Stimulated activated naive B cell treated with anti-CD40 and anti-IgM and Interleukin-4, amounts not matched to agents 10 μg/mL and 1 μg/mL and 100 μg/mL, for 72 hours (primary cell): ENCODE measurements at places on chromosomes 6 and 20.
A peak's percentile ranks its signal among the peaks of the same experiment; 100 is the strongest.

GRCh38 chr6:116445102-116445501 is 16.1 kb upstream of the CALHM6 start:
- H3K4me1 ChIP-seq: peaks cover 30% of the 10 kb centered on the region
- H3K4me3 ChIP-seq: no peak overlapping the region
- H3K27ac ChIP-seq: no peak overlapping the region
- no peak for DNase-seq
- H3K27me3 ChIP-seq: no peaks in the 10 kb centered on the region
- H3K36me3 ChIP-seq: no peaks in the 10 kb centered on the region

GRCh38 chr6:14458669-14459266 is 341.2 kb downstream of the CD83 start:
- H3K27ac ChIP-seq: no peak overlapping the region
- H3K4me3 ChIP-seq: no peak overlapping the region
- no peak for DNase-seq
- peaks cover 63% of the 10 kb centered on the region for H3K36me3 ChIP-seq

- no peak overlapping the region for H3K4me3 ChIP-seq
- no peaks in the 10 kb centered on the region for H3K36me3 ChIP-seq
- no peaks in the 10 kb centered on the region for H3K4me1 ChIP-seq
- peaks cover 25% of the 10 kb centered on the region for H3K27me3 ChIP-seq
- no peak overlapping the region for H3K27ac ChIP-seq
These were observed 3.3 kb downstream of the HNF4A start for GRCh38 chr20:44358776-44359175.

- no peak for DNase-seq
- H3K27ac ChIP-seq: no peak overlapping the region
- no peaks in the 10 kb centered on the region for H3K27me3 ChIP-seq
- H3K36me3 ChIP-seq: no peaks in the 10 kb centered on the region
- H3K4me1 ChIP-seq: peaks cover 8% of the 10 kb centered on the region
These were observed 2.3 kb downstream of the SLC2A4RG start for GRCh38 chr20:63741676-63742380.

- no peak overlapping the region for H3K4me3 ChIP-seq
- H3K27me3 ChIP-seq: peaks cover 46% of the 10 kb centered on the region
- no peak for DNase-seq
- peaks cover 4% of the 10 kb centered on the region for H3K36me3 ChIP-seq
- no peak overlapping the region for H3K27ac ChIP-seq
These were observed 8.0 kb upstream of the SIM1 start for GRCh38 chr6:100472674-100473073.

- no peak for DNase-seq
- no peak overlapping the region for H3K27ac ChIP-seq
- H3K4me3 ChIP-seq: no peak overlapping the region
- H3K36me3 ChIP-seq: peaks cover 28% of the 10 kb centered on the region
These were observed 2.3 kb upstream of the TRAM2 start for GRCh38 chr6:52579006-52579660.

GRCh38 chr6:150228072-150228733 is 85.4 kb downstream of the PPP1R14C start:
- peaks cover 52% of the 10 kb centered on the region for H3K27me3 ChIP-seq
- no peak overlapping the region for H3K4me3 ChIP-seq
- no peak overlapping the region for H3K27ac ChIP-seq
- DNase-seq: no peak

DNA sequence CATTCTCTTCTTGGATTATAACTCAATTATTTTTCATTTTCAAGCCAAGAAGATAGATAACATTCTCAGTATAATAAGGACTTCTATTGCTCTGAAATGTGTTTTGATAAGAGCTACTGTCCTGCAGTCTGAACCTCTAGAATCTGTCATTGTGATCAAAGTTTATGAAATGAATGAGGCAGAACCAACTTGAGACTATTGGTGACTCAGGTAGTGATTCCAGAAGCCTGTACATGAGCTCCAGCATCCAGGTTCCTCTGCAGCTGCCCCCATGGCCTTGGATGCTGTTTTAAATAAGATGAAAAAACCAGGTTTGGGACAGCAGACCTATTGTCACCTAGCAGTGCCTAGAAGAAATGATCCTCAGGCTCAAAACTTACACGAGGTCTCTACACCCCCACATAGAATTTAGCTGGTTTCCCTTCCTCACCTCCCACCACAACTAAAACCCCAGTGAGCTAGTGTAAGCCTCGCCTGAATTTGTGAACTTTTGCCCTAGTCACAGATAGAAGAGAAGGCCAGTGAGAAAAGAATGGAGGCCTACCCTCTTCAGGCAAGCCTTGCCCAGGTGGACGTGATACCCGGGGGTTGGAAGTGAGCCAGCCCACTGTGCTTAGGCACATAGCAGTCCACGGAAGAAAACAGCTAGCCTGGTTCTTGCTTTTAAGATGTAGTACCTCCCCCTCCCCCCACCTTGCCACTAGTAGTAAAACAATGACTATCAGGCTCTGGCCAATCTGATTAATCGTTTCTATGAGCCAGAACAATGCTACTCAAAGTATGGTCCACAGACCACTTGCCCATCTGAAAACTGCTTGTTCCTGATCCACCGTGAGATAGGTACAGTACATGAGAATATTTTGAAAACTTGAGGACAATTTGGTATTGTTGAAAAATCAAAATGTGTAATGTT is 73.0 kb upstream of the SYNJ2 start:
- H3K36me3 ChIP-seq: peaks cover 39% of the 10 kb centered on the region
- peak; percentile 22 for DNase-seq
- no peaks in the 10 kb centered on the region for H3K27me3 ChIP-seq
- H3K27ac ChIP-seq: peak overlapping the region; percentile 81

- peaks cover 15% of the 10 kb centered on the region for H3K36me3 ChIP-seq
- DNase-seq: no peak
- no peaks in the 10 kb centered on the region for H3K4me1 ChIP-seq
These were observed 212.4 kb downstream of the GMPR start for GRCh38 chr6:16450821-16451220.

DNA sequence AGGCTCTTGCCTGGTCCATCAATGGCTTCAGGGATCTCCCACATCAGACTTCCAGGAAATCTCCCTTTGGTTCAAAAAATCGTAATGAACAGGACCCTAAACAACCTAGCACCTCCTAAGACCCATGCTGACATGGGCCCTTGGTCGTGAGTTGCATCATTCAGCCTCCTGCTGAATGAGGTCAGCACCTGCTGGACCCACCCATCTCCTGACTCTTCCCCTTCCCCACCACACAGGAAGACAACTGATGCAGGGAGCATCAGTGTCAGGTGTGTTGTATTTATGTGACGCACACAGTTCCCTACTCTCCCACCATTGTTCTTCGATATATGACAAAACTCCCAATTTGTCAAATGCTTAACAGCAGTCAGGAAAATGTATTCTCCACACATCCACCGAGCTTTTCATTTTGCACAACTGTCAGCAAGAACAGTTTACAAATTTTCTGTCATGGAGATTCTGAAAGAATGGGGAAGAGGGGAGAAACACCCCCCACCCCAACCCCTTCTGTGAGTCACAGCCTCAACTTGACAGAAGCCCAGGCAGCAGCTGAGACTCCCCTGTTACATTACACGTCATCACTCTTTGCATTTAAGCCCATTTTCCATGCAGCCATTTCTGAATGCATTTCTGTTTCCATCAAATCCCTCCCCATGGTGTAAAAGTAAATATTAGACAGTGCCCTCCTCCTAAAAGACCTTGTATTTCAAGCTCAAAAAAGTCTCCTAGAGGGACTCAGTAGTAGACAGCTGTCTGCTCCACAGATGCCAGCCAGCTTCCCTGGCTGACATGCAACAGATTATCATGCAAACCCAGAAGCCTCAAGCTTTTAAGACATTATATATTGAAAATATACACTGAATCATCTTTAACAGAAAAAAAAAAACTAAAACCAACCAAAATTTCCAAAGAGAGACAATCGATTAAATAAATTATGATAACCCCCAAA is 577.5 kb downstream of the PTPRT start:
- no peak overlapping the region for H3K27ac ChIP-seq
- H3K4me1 ChIP-seq: no peaks in the 10 kb centered on the region
- no peak for DNase-seq
- no peaks in the 10 kb centered on the region for H3K36me3 ChIP-seq
- no peak overlapping the region for H3K4me3 ChIP-seq

GRCh38 chr6:20600831-20601230 is 66.6 kb downstream of the CDKAL1 start:
- no peak for DNase-seq
- H3K27me3 ChIP-seq: no peaks in the 10 kb centered on the region
- H3K4me1 ChIP-seq: peaks cover 3% of the 10 kb centered on the region
- no peak overlapping the region for H3K4me3 ChIP-seq
- peaks cover 19% of the 10 kb centered on the region for H3K36me3 ChIP-seq

DNA sequence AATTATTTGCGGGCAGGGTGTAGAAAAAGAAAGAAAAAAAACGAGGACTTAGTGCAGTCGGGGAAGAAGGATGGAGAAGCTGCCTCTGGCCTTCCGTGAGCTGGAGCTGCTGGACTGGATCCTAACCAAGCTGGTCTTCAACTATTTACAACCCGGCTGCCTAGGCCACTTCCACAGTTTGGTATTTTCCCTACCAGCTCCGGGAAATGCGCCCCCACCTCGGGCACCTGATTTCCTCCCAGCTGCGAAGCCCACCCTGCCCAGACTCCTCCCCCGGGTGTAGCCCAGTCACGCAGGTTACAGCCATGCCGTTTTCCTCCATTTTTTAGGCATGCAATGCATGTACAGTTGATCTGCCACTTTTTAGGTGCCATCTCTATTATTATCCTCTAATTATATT is 21.2 kb downstream of the THEMIS start:
- no peaks in the 10 kb centered on the region for H3K36me3 ChIP-seq
- H3K27me3 ChIP-seq: no peaks in the 10 kb centered on the region
- H3K4me1 ChIP-seq: peaks cover 8% of the 10 kb centered on the region
- no peak overlapping the region for H3K4me3 ChIP-seq

- H3K27ac ChIP-seq: peak overlapping the region; percentile 73
- no peak for DNase-seq
- peaks cover 47% of the 10 kb centered on the region for H3K4me1 ChIP-seq
These were observed 19.3 kb downstream of the TOP1 start for GRCh38 chr20:41047975-41048305.

DNA sequence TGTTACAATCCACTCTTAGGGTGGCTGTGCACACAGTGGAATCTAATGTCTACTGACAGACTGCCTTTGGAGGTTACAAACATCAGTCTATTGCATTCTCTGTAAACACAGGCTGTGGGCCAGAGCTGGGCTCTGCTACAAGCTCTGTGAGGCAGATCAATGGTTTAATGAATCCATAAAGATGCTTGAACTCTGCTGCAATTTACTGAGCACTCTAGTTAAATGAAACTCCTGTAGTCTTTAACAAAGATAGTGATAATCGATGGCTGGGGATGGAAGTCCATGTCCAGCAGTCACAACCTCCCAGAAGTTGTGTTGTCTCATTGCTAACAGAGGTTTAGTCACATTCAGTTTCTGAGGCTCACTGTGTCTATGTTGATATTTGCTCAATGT is 50.5 kb downstream of the SOBP start:
- H3K4me3 ChIP-seq: no peak overlapping the region
- no peaks in the 10 kb centered on the region for H3K4me1 ChIP-seq
- H3K27ac ChIP-seq: no peak overlapping the region
- H3K36me3 ChIP-seq: peaks cover 11% of the 10 kb centered on the region
- DNase-seq: no peak
- peaks cover 43% of the 10 kb centered on the region for H3K27me3 ChIP-seq

- H3K4me3 ChIP-seq: no peak overlapping the region
- no peaks in the 10 kb centered on the region for H3K27me3 ChIP-seq
- no peak for DNase-seq
- H3K27ac ChIP-seq: no peak overlapping the region
- H3K4me1 ChIP-seq: peaks cover 2% of the 10 kb centered on the region
- H3K36me3 ChIP-seq: no peaks in the 10 kb centered on the region
These were observed 51.9 kb downstream of the RPF2 start for GRCh38 chr6:111033628-111034289.

GRCh38 chr6:102051720-102052119 is 658.2 kb downstream of the GRIK2 start:
- no peaks in the 10 kb centered on the region for H3K36me3 ChIP-seq
- H3K27ac ChIP-seq: no peak overlapping the region
- H3K4me1 ChIP-seq: no peaks in the 10 kb centered on the region
- no peaks in the 10 kb centered on the region for H3K27me3 ChIP-seq
- DNase-seq: no peak

GRCh38 chr6:33976437-33977360 is 169.2 kb downstream of the GRM4 start:
- H3K4me1 ChIP-seq: no peaks in the 10 kb centered on the region
- no peak overlapping the region for H3K4me3 ChIP-seq
- DNase-seq: no peak
- peaks cover 21% of the 10 kb centered on the region for H3K27me3 ChIP-seq
- H3K36me3 ChIP-seq: no peaks in the 10 kb centered on the region
- no peak overlapping the region for H3K27ac ChIP-seq

DNA sequence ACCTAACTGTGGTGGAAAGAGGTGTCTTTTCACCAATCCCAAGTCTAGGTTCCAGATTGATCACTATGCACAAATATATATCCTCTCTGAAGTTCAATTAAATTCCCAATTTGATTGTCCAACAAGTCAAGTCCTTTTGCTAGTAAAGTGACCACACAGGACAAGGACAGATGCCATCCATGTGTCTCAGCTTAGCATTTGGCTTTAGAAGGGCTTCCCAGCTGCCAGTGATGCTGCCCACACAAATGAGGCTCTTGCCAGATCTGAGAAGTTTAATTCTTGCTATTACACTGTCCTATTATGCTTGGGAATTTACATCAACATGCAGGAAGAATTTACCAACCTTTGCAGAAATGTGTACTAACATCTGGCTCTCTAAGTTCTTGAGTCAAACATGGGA is 108.5 kb downstream of the COL9A1 start:
- H3K27me3 ChIP-seq: no peaks in the 10 kb centered on the region
- no peak for DNase-seq
- H3K36me3 ChIP-seq: peaks cover 39% of the 10 kb centered on the region
- no peak overlapping the region for H3K27ac ChIP-seq
- no peaks in the 10 kb centered on the region for H3K4me1 ChIP-seq
- H3K4me3 ChIP-seq: no peak overlapping the region

- H3K36me3 ChIP-seq: no peaks in the 10 kb centered on the region
- peaks cover 25% of the 10 kb centered on the region for H3K27me3 ChIP-seq
- H3K27ac ChIP-seq: no peak overlapping the region
- H3K4me1 ChIP-seq: peaks cover 13% of the 10 kb centered on the region
These were observed 570 bp upstream of the PLCB4 start for GRCh38 chr20:9068233-9068801.

DNA sequence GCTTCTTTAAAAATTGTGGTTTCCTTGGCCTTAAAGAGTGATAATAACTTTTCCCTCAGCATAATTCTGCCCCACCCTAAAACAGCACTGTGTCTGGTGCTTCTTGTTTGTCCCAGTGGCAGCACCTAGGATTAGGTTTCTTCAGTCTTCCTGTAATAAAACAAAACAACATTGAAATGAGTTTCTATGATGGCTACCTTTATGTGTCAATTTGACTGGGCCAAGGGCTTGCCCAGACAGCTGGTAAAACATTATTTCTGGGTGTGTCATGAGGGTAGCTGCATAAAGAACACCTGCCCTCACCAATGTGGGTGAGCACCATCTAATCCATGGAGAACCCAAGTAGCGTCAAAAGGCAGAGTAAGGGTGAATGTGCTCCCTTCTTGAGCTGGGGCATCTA is 117.8 kb downstream of the QRSL1 start:
- no peaks in the 10 kb centered on the region for H3K27me3 ChIP-seq
- H3K36me3 ChIP-seq: no peaks in the 10 kb centered on the region
- DNase-seq: no peak
- H3K27ac ChIP-seq: no peak overlapping the region
- no peak overlapping the region for H3K4me3 ChIP-seq
